WERI-Rb-1 (cell line): ENCODE measurements at places on chromosomes 6 and 20.

DNA sequence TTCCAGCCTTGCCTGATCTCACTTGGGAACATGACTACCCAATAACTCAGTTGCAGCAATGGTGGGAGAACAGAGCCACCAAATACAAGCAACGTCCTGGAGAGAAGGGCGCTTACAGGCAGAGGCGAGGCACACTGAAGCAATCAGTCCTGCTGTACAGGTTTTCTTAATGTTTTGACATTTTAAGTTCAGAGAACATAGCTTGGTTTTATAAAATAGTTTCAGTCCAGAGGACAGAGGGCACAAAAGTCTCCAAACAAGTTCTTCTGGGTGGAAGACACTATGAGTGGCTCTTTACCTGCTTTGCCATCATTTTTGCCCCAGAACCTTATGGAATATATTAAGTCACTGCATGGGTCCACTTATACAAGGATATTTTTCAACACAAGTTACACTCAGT, 103.4 kb upstream of the KCNG1 start:
- DNase-seq: no peak

DNA sequence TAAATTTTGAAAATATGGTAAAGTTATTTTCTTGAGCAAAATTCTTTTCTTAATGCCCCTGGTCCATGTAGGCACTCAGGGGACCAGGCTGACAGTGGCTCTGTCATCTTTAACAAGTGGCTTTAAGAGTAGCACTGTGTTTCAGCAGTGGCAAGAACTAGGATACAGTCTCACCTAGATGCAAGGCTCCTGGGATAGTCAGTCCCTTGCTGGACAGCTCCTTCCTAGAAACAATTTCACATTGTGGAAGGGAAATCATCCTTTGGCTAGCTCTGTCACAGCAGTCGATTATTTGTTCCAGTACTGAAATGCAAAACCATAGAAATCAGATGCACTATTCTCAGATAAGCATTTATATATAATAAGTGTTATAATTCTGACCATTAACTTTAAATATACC, 175.4 kb upstream of the KCNQ5 start:
- no peak for DNase-seq

DNA sequence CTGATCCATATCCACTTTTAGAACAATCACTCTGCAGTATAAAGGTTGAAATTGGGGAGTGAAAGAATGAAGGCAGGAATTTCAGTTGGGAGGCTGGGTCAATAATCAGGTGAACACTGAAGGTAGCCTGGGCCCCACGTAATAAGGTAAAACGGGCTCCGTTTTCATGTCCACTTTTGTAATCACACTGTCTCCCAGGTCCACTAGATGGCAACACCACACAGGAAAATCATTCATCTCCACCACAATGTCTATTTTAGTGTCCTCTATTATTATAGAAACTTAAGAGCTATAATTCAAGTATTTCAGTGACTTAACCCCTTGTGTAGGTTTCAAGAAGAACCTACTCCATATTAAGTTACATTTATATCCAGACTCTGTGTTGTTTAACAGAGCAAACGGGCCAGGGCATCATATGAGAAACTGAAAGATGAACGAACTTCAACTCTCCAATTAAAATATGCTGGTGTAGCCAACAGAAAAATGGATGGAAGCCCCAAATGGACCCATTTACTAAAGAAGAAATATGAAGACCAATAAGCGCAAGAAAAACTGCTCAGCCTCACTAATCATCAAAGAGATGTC, 45.9 kb upstream of the MC3R start:
- no peak for DNase-seq

DNA sequence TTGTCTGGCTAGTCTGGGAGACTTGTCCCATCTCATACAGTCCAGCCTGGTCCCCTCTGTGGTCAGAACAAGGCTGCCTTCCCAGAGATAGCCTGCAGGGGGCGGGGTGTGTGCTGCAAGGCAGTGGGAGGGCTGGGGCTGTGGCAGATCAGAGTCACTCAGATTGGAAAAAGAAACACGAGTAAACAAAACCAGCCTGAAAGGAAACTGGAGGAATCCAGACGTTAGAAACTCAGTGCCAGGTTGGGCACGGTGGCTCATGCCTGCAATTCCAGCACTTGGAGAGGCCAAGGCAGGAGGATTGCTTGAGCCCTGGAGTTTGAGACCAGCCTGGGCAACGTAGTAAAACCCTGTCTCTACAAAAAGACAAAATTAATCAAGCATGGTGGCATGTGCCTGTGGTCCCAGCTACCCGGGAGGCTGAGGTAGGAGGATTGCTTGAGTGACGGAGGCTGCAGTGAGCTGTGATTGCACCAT, 20.2 kb downstream of the LEMD2 start:
- peak; percentile 98 for DNase-seq

- no peak for DNase-seq
Measured at GRCh38 chr6:45480752-45481415, 103.2 kb upstream of the SUPT3H start.

- no peak for DNase-seq
Measured at GRCh38 chr6:118843685-118844390, 50.1 kb upstream of the ASF1A start.
